Foreskin melanocyte (primary cell): ENCODE measurements at places on chromosomes 7 and 10.
A peak's percentile ranks its signal among the peaks of the same experiment; 100 is the strongest.

DNA sequence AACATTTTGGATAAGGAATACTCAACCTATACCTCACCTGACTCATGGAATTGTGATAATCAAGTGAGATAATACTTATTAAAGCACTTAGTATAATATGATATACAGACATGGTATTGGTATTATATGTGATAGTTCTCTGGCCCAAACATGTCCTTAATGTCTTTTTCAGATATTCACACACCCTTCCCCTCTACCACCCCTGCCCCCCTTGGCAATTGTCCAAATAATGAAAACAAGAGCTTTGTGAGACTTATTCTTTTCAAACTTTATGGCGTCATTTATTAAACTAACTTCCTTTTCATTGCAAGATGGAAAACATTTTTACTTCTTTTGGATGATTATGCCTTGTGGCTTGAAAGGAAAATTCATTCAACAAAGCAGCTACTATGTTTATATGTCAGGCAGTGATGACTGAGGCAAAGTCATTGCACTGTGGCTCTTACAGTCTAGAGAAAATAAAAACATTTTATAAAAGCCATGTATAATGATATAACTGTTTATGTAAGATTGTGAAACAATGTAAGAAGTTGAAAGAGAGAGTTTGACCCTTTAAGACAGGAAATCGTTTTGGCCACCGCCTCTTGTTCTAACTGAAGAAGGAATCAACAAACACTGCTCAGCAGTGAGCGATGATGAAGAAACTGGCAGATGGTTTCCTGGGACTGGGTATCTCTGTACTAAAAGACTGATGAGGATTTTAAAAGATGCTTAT lies 27.4 kb downstream of the MINPP1 start:
- peak; percentile 95 for DNase-seq

GRCh38 chr7:155533827-155534690 lies 12.3 kb downstream of the CNPY1 start:
- no peak for DNase-seq

- DNase-seq = no peak
Measured at GRCh38 chr10:31829776-31830175, 98.9 kb downstream of the ARHGAP12 start.

GRCh38 chr10:67618116-67618515 lies 77.9 kb downstream of the CTNNA3 start:
- DNase-seq = no peak

DNA sequence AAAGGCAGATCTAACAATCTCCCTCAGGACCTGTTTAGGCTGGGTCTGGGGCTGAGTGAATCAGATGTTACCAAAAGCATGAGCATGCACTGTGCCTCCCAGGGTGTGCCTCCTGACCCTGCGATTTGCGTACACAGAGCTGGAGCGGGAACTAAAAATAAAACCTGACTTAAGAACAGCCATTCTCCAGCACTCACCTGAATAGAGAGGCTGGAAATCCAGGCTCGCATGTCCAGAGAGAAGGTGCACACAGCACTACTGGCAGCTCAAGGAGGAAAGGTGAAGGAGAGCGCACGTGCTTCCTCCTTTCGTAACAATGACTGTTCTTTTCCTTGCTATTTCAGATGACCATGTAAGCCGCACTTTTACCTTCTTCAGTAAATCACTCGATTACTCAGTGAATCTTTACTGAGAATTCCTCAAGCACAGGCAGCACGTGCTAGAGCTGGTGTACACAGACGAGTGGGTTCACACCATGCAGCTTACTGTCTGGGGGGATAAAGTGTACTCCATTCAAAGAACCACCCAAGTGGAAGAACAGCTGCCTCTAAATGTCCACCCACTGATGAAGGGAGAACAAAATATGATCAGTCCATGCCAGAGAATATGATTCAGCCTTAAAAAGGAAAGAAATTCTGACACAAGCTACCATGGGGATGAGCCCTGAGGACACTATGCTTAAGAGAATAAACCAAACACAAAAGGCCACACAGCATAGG lies 45.6 kb downstream of the SFMBT2 start:
- DNase-seq = peak; percentile 15

- DNase-seq = no peak
Measured at GRCh38 chr7:40490603-40490924, 355.8 kb downstream of the SUGCT start.

GRCh38 chr7:132240262-132240661 lies 336.0 kb downstream of the PLXNA4 start:
- DNase-seq = no peak

GRCh38 chr7:140977741-140978140 lies 37.0 kb downstream of the MRPS33 start:
- no peak for DNase-seq

GRCh38 chr7:69402696-69403095 lies 195.6 kb upstream of the AUTS2 start:
- DNase-seq = no peak

DNA sequence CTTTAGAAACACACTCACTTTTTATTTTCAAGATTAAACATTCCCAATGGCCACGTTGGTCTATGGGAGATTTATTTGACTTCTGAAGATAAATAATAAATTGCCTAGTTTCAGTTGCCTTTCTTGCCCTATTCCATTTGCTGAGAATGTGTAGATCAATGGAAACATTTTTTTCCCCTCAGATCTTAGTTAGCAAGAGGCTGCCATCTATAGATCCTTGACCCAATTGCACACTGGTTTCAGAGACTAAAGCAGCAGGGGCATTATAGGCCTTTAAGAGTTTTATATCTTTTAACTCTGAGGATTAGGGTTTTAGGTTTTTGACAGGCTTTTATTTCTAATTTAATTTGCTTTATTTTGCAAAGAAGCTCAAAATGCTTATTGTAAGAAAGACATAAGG lies 163.2 kb upstream of the GPR26 start:
- DNase-seq = no peak

- no peak for DNase-seq
Measured at GRCh38 chr7:77917500-77918262, 119.1 kb downstream of the PHTF2 start.

DNA sequence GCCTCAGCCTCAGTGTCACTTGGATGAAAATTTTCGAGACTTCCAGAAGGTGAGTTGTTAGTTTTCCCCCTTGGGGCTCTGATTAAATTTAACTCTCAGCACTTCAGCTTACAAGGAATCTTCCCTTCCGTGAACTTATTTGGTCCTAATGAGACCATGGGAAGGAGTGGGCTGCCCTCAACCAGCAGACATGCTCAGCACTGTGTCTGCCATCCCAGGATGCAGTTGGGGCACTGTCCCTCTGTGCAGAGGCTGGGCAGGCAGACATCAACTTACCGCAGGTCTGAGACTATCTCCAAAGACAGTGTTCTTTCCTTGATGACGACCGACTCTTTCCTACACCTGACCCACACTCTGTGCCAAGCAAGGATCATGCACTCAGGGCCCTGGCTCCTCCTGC lies 36.7 kb downstream of the VOPP1 start:
- no peak for DNase-seq

DNA sequence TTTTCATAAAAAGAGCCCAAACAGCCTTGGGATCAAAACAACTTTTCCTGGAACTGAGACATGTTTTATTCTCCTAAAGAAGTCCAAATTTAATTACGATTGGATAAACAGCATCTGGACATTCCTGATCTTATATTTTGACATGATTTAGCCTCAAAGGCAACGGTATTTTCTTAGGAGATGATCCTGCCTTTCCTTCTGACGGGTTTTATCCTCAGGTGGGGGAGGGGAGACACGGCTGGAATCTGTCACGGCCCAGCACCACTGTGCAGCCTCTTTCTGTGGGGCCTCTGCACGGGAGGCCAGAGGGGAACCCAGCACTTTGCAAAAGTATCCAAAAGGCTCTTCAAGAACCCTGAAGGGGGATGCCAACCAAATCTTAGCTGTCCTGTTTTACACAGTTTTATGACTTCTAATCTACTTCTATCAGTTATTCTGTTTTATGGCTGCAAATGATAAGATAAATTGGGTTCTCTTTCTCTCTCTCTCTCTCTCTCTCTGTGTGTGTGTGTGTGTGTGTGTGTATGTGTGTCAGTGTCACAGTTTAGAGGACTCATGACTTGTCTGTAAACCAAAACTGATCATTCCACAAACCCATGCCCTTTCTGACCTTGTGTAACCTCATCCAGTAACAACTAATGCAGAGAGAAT lies 321.1 kb upstream of the NPVF start:
- DNase-seq = no peak

DNA sequence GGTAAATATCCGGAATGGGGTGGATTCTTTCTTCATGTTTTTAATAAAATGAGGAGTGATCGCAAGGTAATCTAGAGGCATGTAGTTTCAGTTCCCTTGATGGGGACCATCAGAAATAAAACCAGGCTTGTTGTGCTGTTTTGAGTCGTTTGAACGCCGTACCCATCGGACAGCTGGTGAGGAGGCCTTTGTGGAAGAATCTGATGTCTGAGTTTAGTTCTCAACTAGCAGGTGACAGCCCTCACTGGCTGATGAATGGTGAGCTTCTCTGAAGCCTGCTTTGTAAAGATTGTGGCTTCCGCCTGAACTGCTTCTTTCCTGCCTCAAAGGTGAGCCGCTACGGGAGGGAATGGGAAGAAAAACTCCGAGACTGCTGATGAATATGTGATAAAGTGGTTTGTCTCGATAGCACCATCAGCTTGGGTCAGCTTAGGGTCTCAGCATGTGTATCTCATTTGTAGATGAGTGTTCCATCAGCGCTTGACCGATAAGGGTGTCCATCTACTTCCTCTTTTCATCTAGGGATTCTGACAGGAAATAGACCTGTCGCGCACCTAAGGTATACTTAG lies 977 bp downstream of the TMEM248 start:
- DNase-seq = no peak

DNA sequence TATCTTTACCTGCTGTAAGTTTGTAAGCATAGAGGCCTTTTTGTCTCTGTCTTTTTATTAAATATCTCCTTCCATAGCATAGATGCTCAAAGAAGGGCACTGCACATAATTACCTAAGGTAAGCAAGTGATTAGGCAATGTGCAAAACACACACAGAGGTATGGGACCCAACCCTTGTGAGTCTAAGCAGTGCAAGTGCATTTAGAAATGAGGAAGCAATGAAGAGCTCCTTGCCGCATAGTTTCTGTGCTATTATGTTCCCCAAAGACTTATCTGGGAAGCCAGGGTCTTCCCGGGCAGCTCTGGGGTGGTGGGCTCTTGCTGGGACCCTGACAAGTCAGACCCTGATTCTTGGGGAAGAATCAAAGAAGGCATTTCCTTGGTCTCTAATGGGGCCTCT lies 13.5 kb upstream of the MGAM2 start:
- no peak for DNase-seq

DNA sequence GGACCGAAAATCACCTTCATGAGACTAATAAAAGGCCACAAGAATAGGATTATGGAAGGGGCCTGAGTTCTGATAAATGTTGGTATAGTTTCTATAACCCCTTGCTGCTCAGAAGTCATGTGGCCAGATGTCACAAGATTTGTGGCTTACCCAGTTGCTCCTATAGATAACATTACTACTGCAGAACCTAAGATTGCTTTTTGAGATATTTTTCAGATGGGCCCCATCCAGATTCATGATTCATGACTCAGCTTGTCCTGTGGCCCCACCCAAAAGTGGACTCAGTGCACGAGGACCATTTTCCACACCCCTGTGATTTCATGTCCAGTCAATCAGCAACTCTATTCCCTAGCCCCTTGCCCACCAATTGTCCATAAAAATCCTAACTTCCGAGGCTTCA lies 209.0 kb downstream of the ACTR3B start:
- peak; percentile 1 for DNase-seq

DNA sequence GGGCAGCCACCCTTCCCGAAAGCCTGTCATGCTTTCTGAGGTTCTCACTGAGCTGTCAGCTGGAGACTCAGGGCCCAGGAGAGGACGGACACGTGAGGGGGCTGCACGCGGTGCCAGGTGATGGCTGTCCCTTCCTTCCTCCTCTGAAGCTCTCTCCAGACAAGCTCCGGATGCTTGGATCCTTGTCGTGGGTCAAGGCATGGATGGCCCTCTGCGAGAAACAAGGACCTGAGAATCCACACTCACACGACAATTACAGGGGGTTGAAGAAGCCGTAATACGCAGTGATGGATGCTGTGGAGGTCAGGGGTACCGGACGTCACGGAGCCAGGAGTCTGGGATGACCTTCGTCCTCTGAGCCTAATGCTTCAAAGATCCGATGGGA lies 170.3 kb downstream of the USP6NL start:
- no peak for DNase-seq

- DNase-seq = no peak
Measured at GRCh38 chr7:87575521-87575920, 25.2 kb downstream of the ABCB1 start.

GRCh38 chr7:116779931-116780330 lies 82.5 kb upstream of the CAPZA2 start:
- DNase-seq = no peak

DNA sequence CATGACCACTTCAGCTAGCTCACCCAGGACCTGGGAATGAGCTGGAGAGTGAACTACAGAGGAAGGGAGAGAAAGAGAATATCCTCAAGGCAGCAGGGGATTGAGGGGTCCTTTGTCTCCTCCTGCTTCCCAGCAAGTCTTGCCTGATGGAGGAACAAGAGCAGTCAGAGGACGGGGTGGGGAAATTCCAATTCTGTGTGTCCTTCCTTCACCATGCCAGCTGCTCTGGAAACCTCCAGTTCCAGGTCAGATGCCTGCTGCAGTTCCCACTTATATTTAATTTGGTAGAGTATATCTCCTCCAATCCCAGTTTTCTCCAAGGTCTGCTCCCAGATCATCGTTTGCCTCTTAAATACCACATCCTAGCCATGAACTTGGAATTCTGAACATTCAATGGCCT lies 21.4 kb upstream of the LEP start:
- DNase-seq = no peak

GRCh38 chr10:689452-690371 lies at the start of gene DIP2C:
Gene DIP2C, minus strand, starts transcription at chr10:689668. Its CDS starts 90 bp downstream, at chr10:689578.
- peak; percentile 53 for DNase-seq

GRCh38 chr7:133501771-133502170 lies 248.9 kb downstream of the EXOC4 start:
- DNase-seq = no peak

DNA sequence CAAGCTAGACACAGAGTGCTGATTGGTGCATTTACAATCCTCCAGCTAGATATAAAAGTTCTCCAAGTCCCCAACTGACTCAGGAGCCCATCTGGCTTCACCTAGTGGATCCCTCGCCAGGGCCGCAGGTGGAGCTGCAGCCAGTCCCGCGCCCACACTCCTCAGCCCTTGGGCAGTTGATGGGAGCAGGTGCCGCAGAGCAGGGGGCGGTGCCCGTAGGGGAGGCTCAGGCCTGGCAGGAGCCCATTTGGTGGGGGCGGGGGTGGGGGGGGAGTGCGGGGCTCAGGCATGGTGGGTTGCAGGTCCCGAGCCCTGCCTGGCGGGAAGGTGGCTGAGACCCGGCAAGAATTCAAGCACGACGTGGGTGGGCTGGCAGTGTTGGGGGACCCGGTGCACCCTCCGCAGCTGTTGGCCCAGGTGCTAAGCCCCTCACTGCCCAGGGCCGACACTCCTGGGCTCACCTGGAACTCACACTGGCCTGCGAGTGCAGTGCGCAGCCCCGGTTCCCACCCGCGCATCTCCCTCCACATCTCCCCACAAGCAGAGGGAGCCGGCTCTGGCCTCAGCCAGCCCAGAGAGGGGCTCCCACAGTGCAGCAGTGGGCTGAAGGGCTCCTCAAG lies 101.7 kb downstream of the ZNF438 start:
- DNase-seq = no peak
